ENCODE measurements at places on chromosomes 4 and X. TPM values are rescaled to one million over a fixed set of nuclear protein-coding genes. Genes with fewer than 3 reads are reported as not detected.

Gene SCLT1
- total RNA-seq = 14.2 TPM

Gene ELF2
- 22.1 TPM for total RNA-seq

Gene RIBC1
- total RNA-seq = 0.35 TPM

Gene AFM
- not detected for total RNA-seq

Gene FAM114A1
- total RNA-seq = 64.1 TPM

Gene LANCL3
- 1.3 TPM for total RNA-seq

Gene RAB40A
- total RNA-seq = 0.11 TPM

Gene KIT
- not detected for total RNA-seq

Gene S100G
- total RNA-seq = not detected

Gene CRMP1
- not detected for total RNA-seq

Gene COX7B2
- total RNA-seq = not detected

Gene ARMCX2
- total RNA-seq = 32.0 TPM

Measured in foreskin keratinocyte (primary cell).